ENCODE measurements at places on chromosomes 7 and 10.

DNA sequence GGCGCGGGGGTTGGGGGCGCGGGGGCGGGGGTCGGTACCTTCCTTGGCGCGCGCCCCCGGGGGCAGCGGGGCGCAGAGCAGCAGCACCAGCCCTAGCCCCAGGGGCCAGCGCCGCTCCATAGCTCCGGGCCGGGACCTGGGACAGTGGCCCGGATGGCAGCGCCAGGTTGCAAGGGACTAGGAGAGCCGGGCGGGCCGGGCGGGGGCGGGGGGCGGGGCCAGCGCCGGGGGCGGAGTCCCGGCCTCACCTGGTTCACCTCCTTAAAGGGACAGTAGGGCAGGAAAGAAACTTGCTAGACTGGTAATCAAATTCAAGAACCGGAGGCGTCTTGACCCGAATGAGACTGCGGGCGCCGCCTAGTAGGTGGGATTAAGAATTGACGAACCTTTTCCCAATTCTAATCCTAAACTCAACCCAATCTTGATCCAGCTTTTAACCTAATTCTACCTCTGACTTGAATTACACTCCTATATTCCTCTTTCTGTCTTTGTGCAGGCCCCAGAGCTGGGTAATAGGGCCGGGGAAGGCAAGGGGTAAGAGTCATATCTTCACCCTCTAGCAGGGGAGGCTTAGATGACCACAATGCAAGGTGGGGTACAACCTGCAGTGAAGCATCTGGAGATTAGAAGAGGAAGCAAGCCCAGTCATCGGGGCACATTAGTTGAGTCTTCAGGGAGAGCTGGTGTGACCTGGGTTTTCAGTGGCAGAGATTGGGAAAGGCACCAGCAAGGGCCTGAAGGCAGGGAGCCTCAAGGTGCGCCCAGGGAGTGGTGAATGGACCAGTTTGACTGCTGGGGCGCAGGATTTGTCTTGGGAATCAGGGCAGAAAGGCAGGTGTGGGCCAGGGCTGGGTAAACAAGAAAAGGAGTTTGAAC lies at the start of gene EPHA1:
EPHA1 (minus strand) TSS at position 171 of the 876 bp plus-strand sequence; CDS start at position 120, 51 bp downstream.
- no peak for DNase-seq

DNA sequence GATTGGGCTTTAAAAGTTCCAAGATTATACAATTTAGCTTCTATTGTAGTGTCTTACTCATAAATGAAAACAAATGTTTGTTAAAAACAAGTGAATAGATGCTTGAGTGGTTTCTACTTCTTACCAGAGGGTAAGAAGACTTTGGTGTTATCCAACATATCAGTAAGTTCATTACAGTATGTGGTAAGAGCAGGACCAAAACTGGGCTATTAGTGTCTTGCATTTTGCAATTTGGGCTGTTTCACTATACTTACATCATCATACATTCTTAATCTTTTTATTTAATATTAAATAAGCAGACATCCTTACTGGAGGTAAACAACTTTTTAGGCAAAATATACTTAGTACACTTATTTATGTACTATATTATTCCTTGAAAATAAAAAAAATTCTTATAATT lies 248.4 kb upstream of the HGF start:
- DNase-seq, result no peak

DNA sequence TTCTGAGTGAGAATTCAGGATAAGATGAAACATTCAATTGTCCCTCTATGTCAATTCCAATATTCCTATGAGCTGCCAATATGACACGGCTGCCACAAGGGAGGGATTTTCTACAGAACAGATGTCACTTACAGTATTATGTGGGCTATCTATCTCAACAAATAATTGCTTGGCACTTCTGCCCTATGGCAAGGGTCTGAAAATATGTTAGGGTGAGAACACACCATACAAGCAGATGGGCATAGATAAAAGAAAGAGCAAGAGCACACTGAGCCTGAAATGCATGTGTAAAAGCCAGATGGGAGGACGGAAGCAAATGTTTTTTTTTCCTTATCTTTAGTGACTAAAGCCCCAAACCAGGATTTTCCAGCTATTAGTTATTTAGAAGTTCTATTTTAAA lies 70.1 kb upstream of the TFEC start:
- no peak for DNase-seq

DNA sequence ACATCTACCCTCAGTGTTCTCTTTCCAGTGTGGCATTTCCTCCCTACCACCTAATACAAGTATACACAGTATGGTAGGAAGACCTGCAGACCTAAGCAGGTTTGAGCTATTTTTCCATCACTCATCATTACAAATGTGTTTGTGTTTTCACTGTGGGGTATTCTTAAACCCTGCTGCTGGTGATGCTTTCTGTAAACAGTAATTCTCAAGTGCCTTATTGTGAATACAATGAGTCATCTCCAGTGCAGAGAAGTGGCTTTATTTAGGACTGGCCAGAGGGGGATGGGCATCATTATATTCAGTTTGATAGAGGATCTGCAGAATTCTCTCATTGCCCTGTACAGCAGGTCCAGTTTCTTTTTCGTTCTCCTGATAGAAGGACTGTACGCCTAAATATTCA lies 63.7 kb downstream of the GRM8 start:
- no peak for DNase-seq

DNA sequence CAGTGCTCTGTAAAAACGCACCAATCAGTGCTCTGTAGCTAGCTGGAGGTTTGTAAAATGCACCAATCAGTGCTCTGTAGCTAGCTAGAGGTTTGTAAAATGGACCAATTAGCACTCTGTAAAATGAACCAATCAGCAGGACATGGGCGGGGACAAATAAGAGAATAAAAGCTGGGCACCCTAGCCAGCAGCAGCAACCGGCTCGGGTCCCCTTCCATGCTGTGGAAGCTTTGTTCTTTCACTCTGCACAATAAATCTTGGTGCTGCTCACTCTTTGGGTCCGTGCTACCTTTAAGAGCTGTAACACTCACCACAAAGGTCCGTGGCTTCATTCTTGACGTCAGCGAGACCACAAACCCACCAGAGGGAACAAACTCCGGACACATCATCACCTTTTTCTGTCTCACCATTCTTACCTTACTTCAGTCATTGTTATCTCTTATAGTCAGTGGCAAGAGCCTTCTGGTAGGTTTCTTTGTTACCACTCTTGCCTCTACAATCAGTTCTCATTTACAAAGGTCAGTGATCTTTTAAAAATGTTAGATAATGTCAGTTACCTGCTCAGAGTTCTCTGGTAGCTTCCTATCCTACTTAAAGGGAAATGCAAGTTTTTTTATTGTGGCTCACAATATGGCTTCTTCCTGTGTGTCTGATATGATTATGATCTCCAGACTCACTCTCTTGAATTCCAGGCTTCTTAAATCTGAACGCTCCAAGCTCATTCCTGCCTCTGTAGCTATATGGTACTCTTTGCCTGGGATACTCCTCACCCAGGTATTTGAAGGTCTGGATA lies 4.5 kb downstream of the STAM start:
- no peak for DNase-seq

- DNase-seq, result peak; percentile 60
Measured at GRCh38 chr7:20172736-20173334, 44.3 kb downstream of the MACC1 start.

DNA sequence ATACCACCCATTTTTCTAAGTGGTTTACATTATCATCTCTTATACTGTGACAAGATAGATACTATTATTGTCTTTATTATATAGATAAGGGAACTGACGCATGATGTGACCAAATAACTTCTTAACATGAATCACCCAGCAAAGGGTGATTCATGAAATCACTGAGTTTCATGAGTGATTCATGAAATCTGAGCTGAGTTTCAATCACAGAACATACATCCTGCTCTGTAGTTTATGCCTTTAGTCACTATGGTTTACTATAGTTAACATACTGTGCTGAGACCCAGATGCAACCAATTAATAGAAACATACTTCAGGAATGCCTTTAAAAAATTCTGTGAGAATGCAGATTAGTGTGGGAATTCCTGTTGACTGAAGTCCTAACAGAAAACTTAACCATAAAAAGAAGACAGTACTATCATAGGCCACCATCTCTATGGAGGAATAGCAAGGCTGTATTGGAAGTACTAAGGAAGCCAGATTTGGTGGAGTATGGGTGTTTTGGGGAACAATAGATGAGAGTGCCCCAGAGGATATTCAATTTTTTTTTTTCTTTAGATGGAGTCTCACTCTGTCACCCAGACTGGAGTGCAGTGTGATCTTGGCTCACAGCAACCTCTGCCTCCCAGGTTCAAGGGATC lies 43.1 kb upstream of the SEMA3A start:
- peak; percentile 89 for DNase-seq

GRCh38 chr7:114957444-114957843 lies 35.5 kb downstream of the MDFIC start:
- DNase-seq, result no peak

DNA sequence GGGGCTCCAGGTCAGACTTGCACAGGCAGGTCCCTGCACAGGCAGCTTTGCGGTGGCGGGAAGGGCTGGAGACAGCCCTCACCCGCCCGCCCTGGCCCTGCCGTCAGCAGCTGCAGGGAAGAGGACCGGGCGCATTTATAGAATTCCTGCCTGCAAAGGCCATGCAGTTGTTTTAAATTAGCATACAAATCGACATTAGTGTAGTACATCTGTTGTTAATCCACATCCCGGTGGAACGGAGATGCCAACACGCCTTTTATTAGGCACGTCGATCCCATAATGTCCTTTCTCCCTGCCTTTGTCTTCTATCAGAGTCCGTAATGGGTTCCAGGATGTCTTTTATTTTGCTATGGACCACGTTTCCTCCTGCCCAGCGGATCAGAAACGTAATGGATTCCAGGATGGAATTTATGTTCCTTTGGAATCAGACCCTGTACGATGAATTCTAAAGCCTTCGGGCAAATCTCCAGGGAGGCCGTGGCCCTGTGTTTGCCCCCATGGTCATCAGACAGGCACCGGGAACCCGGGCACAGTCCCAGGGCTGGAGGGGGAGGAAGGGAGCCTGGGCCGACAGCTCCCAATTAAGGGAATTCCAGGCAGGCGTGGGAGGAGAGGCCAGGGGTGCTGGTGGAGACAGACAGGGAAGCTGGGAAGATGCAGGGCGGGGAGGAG lies 123.9 kb downstream of the COL26A1 start:
- DNase-seq, result no peak

DNA sequence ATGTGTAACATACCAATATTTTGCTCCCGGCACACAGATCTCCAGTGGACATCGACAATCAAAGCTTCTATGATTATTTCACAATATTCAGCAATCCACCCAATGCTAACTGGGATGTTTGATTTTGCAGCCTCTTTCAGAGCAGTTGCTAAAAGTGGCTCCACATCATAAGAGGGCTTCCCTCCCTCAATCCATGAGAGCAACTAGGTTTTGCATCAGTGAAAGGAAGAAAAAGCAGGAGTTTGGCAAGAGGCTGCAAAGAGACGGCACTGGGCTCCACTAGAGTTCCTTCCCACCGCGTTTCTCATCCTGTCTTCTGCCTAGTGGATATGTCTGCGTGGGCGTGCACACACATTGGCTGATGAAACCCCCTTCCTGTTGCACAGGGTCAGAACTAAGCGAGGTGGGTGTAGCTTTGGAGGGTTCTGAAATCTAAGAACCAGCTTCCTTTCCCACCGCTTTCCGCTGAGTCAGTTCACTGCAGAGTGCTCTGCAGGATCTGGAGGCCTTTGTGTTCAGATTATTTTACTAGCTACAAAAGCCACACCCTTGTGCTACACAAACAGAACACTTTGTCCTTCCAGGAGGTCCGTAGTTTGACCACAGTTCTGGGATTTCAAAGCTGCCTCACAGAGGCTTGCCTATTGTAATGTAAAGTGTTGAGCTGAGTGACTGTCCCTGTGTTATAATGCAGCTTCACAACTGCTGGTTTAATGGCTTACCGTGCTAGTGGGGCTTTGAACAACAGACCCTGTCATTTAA lies 28.1 kb downstream of the ARL4A start:
- DNase-seq, result peak; percentile 66

- no peak for DNase-seq
Measured at GRCh38 chr10:112370424-112370819, 3.5 kb upstream of the ACSL5 start.

GRCh38 chr7:45064047-45064725 lies 24.6 kb downstream of the NACAD start:
- DNase-seq, result no peak

DNA sequence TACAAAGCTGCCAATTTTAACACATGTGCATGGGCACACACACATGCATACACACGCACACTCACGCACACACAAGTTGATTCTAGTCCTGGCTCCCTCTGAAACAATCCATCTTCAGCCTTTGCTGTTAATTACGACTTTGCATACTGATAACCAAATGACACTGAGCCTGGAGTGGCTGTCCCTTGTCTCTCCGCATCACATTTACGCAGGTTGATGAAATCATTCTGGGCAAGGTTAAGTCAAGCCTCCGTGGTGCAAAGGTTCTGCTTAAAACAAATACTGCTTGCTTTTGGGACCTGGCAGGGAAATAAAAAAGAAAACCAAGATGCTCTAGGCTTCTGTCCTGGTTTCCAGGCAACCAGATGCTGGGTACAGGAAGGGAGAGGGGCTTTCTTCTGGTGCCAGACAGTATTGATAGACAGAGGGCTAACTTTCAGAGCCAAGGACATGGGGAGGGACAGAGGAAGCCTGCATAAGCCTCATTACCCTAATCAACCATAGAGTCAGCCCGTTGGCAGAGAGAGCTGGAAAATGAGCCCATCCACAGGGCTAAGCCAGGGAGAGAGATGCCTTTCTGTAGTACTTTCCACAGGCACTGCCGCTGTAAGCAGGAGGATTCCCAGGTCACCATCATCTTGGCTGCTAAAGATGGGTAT lies 233.0 kb downstream of the WDR11 start:
- no peak for DNase-seq

DNA sequence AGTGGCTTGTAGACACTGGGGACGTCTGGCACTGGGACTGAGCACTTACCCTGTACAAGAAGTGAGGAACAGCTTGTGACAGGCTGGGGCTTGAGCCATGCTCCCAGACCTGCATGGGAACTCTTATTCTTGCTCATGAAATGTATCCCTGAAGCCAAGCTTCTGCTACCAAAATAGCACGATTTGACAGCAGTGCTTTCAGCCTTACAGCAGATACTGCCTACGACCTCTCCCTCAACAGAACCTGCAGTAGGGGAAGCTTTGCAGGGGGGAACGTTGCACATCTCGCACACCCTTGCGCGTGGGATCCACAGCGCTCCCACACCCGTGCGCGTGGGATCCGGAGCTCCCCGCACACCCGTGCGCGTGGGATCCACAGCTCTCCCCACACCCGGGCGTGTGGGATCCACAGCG lies 88.0 kb downstream of the CREM start:
- DNase-seq, result no peak

- no peak for DNase-seq
Measured at GRCh38 chr7:11742496-11742895, 89.5 kb downstream of the THSD7A start.

GRCh38 chr7:54932818-54933543 lies 85.8 kb upstream of the EGFR start:
- peak; percentile 73 for DNase-seq

Data from RCC 7860 (cell line).